ENCODE measurements at places on chromosomes 1 and 21.

DNA sequence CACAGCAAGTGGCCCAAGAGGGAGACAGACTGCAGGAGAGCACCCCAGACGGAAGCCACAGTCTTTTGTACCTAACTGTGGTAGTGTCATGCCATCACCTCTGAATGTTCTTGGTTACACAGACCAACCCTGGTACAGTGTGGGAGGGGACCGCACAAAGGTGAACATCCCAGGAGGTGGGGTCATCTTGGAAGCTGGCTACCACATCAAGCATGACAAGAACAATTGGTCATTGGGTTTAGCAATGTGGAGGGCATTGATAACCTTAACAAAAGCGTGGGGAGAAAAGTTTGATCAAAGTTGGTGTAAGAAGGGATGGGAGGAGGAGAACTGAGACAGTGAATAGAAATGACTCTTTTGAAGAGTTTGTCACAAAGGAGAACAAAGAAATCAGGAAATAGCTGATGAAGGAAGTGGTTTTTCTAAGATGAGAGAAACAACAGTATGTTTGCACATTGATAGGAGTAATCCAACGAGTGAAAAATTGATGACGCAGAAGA is 87.1 kb upstream of the CACNA1E start:
- DNase-seq = peak; percentile 54

DNA sequence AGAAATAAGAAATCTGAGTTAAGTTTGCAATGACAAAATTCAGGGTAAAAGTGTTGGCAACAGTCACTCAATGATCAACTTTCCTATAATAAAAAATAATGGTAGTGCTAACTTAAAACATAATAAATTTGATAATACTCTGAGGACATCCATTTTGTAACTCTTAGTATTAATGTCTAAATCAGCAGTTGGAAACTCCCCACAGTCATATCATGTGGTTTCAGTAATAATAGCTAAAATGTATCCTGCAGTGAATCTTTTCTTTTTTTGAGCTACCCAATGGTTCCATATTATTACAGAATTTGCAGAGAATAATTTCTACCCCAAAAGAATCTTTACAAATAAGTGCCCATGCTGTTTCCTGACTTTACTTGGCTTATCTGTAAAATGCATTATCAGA is 286.7 kb downstream of the PTPRC start:
- no peak for DNase-seq

DNA sequence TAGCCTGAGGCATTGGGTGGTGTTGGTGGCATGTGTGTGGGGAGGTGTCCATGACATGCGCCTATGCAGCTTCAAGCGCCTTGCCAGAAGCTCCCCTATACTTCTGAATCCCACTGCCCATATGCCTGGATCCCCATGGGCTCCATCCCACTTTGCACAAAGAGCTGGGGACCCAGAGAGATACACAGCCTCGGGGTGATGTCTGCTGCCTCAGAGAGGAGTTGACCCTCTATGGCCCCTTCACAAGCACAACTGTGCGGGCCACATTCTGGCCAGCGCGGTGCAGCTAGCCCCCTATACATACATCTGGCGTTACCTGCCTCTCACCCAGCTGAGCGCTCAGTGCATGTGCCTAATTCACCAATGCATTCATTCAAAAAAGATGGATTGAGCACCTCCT is 9.6 kb upstream of the PTPRF start:
- DNase-seq = no peak

- DNase-seq = no peak
Measured at GRCh38 chr1:100943533-100943932, 47.6 kb downstream of the SLC30A7 start.

GRCh38 chr1:113141650-113142473 is 68.9 kb downstream of the LRIG2 start:
- no peak for DNase-seq

GRCh38 chr1:212119397-212119837 is 83.9 kb downstream of the DTL start:
- no peak for DNase-seq

DNA sequence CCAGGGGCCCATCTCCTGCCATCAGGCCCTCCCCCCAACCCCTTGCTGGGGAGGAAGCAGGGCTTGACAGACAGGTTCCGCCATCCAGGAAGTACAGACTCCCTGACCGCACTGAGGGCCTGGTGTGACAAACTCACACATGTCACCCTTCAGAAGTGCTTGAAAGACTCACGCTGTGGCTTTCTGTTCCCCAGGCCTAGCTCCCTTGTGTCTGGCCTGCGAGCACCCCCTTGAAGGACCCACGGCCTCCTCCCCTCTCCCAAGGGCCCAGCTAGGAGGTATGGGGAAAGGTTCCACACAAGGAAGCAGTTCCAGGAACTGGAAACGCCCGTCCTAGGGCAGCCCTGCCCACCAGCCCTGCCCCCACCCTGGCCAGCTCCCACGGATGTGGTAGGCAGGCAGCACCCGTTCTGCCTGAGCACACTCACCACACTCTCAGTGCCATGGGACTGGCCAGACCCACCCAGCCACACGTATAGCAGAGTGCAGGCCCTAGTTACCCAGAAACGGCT is 26.7 kb downstream of the SLC2A1 start:
- peak; percentile 76 for DNase-seq

DNA sequence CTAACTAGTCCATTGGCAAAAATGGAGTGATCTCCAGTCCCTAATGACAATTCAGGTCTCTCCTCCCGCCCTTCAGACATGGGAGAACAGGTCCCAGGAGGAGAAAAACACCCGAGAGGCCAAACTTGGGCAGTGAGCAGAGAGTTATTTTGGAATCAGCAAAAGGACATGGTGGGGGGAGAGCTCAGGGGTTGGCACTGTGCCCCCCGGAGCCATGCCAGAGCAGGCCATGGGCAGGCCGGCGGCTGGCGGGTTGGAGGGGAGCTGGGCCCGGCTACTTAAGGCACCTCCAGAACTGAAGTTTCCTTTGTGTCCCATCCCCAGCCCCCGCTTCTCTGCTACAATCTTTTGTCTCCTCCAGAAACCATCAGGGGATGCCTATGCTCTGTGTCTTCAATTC is 7.1 kb downstream of the LGR6 start:
- DNase-seq = no peak

Measured in stimulated activated naive CD4-positive, alpha-beta T cell (primary cell).